Ureter (tissue), 1 donor: ENCODE measurements at places on chromosomes 7 and 10. TPM values are rescaled to one million over a fixed set of nuclear protein-coding genes. Genes with fewer than 3 reads are reported as not detected.

ACBD7 gene
- total RNA-seq = 0.86 TPM

CFAP46 gene
- total RNA-seq = 1.7 TPM

FAM241B gene
- total RNA-seq = 5.6 TPM

AKR1D1 gene
- not detected for total RNA-seq

GNAT3 gene
- total RNA-seq = not detected

HHEX gene
- total RNA-seq = 6.3 TPM

GLI3 gene
- total RNA-seq = 28.8 TPM

OR2A14 gene
- total RNA-seq = not detected

SRRM3 gene
- 2.3 TPM for total RNA-seq

FBXL13 gene
- total RNA-seq = 4.0 TPM

DTX2 gene
- 67.8 TPM for total RNA-seq

CYP3A4 gene
- not detected for total RNA-seq

STK31 gene
- total RNA-seq = 2.5 TPM

SEM1 gene
- total RNA-seq = 50.3 TPM

NRF1 gene
- 32.4 TPM for total RNA-seq

WIPF3 gene
- total RNA-seq = 2.3 TPM

NPY4R gene
- total RNA-seq = not detected

MNX1 gene
- not detected for total RNA-seq

ASNS gene
- total RNA-seq = 133 TPM

RARRES2 gene
- 91.0 TPM for total RNA-seq

ZNF92 gene
- 11.3 TPM for total RNA-seq

HOXA13 gene
- 15.6 TPM for total RNA-seq

SH2D4B gene
- not detected for total RNA-seq

NODAL gene
- total RNA-seq = not detected
